ENCODE measurements at places on chromosomes 3 and 15.
A peak's percentile ranks its signal among the peaks of the same experiment; 100 is the strongest.

DNA sequence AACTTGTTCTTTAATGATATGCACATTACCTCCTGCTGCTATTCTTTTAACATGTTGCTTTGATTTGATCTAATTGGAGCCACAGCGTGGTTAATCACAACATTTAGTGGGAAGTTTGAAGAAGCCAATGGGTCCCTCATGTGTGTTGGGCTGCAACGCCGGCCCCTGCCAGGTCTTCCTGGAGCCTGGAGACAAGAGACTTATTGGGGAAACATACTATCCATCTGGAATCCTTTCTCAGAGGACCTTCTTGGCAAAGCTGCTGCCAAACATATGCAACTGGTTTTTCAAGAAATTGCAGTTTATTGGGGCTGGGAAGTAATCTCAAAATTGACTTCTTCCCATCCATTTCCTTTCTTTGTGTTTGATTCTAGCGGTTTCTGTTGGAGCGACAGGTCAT lies 396.3 kb upstream of the PROK2 start:
- no peak for DNase-seq
- no peak overlapping the region for H3K27ac ChIP-seq
- H3K4me1 ChIP-seq = peaks cover 49% of the 10 kb centered on the region
- H3K36me3 ChIP-seq = no peaks in the 10 kb centered on the region
- H3K27me3 ChIP-seq = peaks cover 6% of the 10 kb centered on the region

DNA sequence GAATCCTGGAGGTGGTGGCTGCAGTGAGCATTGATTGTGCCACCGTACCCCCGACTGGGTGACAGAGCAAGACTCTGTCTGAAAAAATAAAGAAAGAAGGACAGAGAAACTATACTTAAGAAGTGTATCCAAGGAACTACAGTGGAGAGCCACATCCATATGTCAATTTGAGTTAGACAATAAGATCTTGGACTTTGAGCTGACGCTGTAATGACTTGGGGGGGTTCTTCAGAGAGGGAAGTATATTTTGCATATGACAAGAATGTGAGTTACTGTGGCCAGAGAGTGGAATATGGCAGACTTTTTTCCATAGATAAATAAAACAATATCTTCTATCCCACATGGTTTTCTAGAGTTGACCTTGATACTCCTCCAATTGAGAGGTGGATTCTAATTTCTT lies 52.6 kb upstream of the TEX264 start:
- H3K27ac ChIP-seq = no peak overlapping the region
- peaks cover 6% of the 10 kb centered on the region for H3K36me3 ChIP-seq
- H3K4me3 ChIP-seq = no peak overlapping the region
- no peaks in the 10 kb centered on the region for H3K4me1 ChIP-seq

GRCh38 chr15:45023659-45024225 lies 747 bp downstream of the SORD start:
- DNase-seq = no peak
- H3K27me3 ChIP-seq = peaks cover 21% of the 10 kb centered on the region
- peak overlapping the region; percentile 93 for H3K4me3 ChIP-seq
- peaks cover 34% of the 10 kb centered on the region for H3K4me1 ChIP-seq

- no peak for DNase-seq
- no peaks in the 10 kb centered on the region for H3K27me3 ChIP-seq
- no peak overlapping the region for H3K4me3 ChIP-seq
- H3K36me3 ChIP-seq = peaks cover 1% of the 10 kb centered on the region
Observed at GRCh38 chr3:126834596-126835471, 130.8 kb downstream of the CHCHD6 start.

DNA sequence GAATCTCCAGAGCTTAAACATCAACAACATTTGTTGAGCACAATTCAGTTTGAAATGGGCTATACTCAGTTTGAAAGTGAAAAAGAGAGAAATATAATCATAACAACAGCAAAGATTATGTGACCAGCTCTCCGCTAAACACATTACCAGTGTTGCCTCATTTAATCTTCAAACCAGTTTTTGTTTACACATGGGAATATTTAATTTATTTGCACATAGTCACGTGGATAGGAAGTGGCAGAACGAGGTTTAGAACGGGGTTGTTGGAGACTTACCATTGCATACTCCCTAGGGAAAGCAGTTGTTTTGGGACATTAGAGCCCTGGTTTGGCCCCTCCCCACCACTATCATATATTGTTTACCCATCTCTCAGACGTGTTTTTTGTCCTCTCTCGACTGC lies 77.2 kb downstream of the IL1RAP start:
- H3K27me3 ChIP-seq = no peaks in the 10 kb centered on the region
- no peak overlapping the region for H3K27ac ChIP-seq
- peaks cover 6% of the 10 kb centered on the region for H3K36me3 ChIP-seq
- no peak for DNase-seq
- no peak overlapping the region for H3K4me3 ChIP-seq
- peaks cover 9% of the 10 kb centered on the region for H3K4me1 ChIP-seq

DNA sequence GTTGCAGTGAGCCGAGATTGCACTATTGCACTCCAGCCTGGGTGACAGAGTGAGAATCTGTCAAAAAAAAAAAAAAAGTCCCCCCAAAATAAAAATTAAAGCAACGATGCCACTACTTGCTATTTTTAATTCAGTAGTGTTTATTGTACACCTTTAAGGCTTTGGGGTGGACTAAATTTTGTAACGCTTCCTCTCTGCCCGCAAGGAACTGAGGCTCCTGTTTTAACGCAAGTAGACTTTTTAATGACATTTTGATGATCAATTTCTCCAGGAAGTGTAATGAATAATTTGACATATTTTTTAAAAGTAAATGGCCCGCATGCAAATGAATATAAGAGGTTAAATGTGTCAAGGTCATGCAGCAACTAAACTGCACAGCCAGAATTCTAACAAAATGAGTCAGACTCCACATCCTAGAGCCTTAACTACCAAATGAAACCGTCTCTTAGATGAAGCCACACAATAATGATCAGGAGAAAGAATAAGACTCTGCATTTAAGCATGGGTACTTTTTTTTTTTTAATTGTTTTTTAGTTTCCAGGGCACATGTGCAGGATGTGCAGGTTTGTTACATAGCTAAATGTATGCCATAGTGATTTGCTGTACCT lies 96.8 kb upstream of the LMOD3 start:
- H3K27me3 ChIP-seq = no peaks in the 10 kb centered on the region
- H3K27ac ChIP-seq = no peak overlapping the region
- DNase-seq = no peak
- no peaks in the 10 kb centered on the region for H3K4me1 ChIP-seq

- H3K27ac ChIP-seq = no peak overlapping the region
- H3K27me3 ChIP-seq = peaks cover 26% of the 10 kb centered on the region
- no peaks in the 10 kb centered on the region for H3K4me1 ChIP-seq
- H3K36me3 ChIP-seq = no peaks in the 10 kb centered on the region
Observed at GRCh38 chr3:42443292-42443691, 32.9 kb upstream of the LYZL4 start.

- H3K4me3 ChIP-seq = no peak overlapping the region
- no peak overlapping the region for H3K27ac ChIP-seq
- DNase-seq = no peak
- H3K27me3 ChIP-seq = peaks cover 3% of the 10 kb centered on the region
- no peaks in the 10 kb centered on the region for H3K4me1 ChIP-seq
Observed at GRCh38 chr3:23055733-23056376, 147.3 kb upstream of the UBE2E2 start.

DNA sequence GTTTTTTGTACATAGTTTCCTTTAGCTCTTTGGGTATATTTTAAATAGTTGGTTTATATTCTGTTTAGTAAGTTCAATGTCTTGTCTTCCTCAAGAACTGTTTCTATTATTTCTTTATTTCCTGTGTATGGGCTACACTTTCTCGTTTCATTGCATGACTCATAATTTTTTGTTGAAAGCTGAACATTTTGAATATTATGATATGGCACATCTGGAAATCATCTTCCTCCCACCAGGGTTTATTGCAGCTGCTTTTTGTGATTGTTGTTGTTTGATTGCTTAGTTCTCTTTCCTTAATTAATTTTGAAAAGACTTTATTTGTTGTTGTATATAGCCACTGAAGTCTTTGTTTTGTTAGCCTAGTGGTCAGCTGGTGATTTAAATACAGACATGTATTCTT lies 43.8 kb downstream of the LSM3 start:
- no peak for DNase-seq
- no peak overlapping the region for H3K4me3 ChIP-seq
- peaks cover 16% of the 10 kb centered on the region for H3K27me3 ChIP-seq
- H3K27ac ChIP-seq = no peak overlapping the region

GRCh38 chr15:61086012-61086411 lies 143.1 kb downstream of the RORA start:
- H3K4me1 ChIP-seq = peaks cover 96% of the 10 kb centered on the region
- H3K36me3 ChIP-seq = peaks cover 4% of the 10 kb centered on the region
- DNase-seq = no peak
- peak overlapping the region; percentile 99 for H3K27ac ChIP-seq
- H3K27me3 ChIP-seq = peaks cover 2% of the 10 kb centered on the region

GRCh38 chr15:63292771-63293170 lies 15.4 kb downstream of the APH1B start:
- no peak overlapping the region for H3K27ac ChIP-seq
- H3K27me3 ChIP-seq = peaks cover 4% of the 10 kb centered on the region
- H3K4me3 ChIP-seq = no peak overlapping the region
- no peak for DNase-seq
- peaks cover 25% of the 10 kb centered on the region for H3K36me3 ChIP-seq

GRCh38 chr3:27094721-27095120 lies 274.5 kb downstream of the NEK10 start:
- H3K4me3 ChIP-seq = no peak overlapping the region
- peaks cover 12% of the 10 kb centered on the region for H3K4me1 ChIP-seq
- H3K27ac ChIP-seq = no peak overlapping the region
- no peaks in the 10 kb centered on the region for H3K27me3 ChIP-seq
- DNase-seq = no peak

All from nephron progenitor cell (in vitro differentiated cells).